ENCODE measurements at places on chromosomes 3 and 15.
A peak's percentile ranks its signal among the peaks of the same experiment; 100 is the strongest.

- DNase-seq = peak; percentile 91
Observed at GRCh38 chr3:153161714-153162512, at the start of gene RAP2B. Gene RAP2B (plus strand): TSS chr3:153162226. CDS start chr3:153162694, 468 bp downstream.

DNA sequence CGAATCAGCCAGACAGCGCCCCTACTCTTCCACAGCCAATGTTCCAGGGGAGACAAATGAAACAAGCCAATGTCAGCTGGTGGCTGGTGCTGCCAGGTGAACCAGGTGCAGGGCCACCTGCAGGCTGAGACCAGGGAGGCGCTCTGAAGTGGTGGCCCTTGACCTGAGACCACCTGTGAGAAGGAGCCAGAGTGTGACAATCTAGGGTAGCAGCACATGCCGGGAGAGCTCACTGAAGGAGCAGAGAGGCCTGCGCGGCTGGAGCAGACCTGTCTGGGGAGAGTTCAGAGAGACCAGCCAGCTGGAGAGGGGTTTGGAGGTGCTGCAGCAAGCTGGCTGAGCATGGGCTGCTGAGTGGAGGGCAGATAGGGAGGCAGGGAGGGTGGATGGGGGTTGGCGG lies 693 bp upstream of the STAB1 start:
- no peak for DNase-seq

- DNase-seq = no peak
Observed at GRCh38 chr3:71423151-71423906, 160.2 kb downstream of the FOXP1 start.

DNA sequence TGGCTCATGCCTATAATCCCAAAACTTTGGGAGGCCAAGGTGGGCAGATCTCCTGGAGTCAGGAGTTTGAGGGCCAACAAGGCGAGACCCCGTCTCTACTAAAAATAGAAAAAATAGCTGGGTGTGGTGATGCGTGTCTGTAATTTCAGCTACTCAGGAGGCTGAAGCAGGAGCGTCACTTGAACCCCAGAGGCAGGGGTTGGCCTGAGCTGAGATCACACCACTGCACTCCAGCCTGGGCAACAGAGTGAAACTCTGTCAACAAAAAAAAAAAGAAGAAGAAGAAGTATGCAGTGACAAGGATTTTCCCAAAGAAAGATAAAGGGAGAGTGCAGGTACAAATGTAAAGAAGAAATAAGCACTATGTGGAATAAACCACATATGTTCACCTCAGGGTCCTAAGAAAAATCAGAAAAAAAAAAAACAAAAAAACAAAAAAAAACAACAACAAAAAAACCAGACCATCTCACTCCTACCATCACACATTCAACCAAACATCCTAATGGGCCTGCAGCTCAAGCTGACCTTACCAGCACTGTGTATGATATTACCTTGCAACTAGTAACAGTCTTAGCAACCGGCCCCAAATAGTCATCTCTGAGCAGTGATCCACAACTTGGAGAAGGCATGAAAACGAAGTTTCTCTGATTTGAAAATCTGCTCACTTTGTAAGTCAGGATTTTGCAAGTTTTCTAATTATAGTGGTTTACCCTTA lies 296.7 kb upstream of the PROK2 start:
- no peak for DNase-seq

GRCh38 chr3:64411101-64411500 lies 185.8 kb upstream of the PRICKLE2 start:
- DNase-seq = no peak

DNA sequence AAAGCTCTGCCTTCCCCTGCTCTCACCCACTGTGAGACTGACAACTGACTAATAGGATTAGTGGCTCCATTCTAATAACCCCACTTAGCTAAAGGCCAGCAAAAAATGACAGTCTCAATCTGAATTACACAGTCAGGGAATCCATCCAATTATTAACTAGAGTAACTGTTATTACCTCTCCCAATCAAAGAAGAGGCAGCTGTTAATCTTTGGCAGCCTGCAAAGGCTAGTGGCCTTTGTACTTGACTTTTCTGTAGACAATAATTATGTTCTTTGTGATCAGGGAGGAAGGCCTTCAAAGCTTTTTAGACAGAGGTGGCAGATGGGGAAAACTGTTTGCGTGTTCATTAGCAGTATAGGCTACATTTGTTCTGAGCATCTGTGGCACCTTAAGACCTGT lies 177.7 kb downstream of the ISL2 start:
- DNase-seq = no peak

- no peak for DNase-seq
Observed at GRCh38 chr15:99031688-99032282, 24.2 kb upstream of the PGPEP1L start.

Data from stimulated activated CD8-positive, alpha-beta memory T cell treated with anti-CD3 and anti-CD28 coated beads, Interleukin-7, amount 100 ng/mL, for 1 hour (primary cell).